ENCODE measurements at places on chromosomes 3 and 15. TPM values are rescaled to one million over a fixed set of nuclear protein-coding genes. Genes with fewer than 3 reads are reported as not detected.

GRCh38 chr3:169869484-169870220 lies at the start of gene LRRC31:
TSS of gene LRRC31 (minus strand) at chr3:169869935. CDS start at chr3:169869807, 128 bp downstream.
- DNase-seq, result no peak
- H3K4me1 ChIP-seq, result no peaks in the 10 kb centered on the region
- H3K27me3 ChIP-seq, result no peaks in the 10 kb centered on the region
- H3K36me3 ChIP-seq, result no peaks in the 10 kb centered on the region

GRCh38 chr15:99819981-99820718 lies 86.9 kb upstream of the LYSMD4 start:
- no peak overlapping the region for H3K27ac ChIP-seq
- no peak overlapping the region for H3K4me3 ChIP-seq
- no peaks in the 10 kb centered on the region for H3K4me1 ChIP-seq

- H3K4me1 ChIP-seq, result no peaks in the 10 kb centered on the region
- no peak for DNase-seq
- no peaks in the 10 kb centered on the region for H3K36me3 ChIP-seq
Measured at GRCh38 chr15:89035150-89035549, 53.1 kb upstream of the ABHD2 start.

DNA sequence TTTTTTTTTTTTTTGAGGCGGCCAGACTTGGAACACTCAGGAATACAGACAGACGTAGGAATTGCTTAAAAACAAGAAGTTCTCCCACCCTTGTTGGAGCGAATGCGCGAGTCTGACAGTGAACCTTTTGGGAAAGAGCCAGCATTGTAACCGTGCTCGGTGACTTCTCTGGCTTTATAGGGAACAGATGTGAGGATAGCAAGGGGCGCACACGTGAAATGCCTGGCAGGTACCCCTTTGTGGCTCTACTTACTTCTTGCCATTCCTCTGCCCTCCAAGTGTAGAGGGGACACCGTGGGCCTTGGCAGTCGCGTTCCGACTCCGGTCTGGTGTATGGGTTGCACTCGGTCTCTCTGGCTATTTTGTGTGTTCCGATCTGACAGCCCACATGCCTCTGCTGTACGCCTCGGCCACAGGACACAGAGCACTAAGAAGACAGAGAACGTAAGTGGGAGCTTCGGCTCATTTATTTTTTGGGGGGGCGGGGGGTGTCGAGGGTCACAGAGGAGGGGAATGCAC lies 126.4 kb downstream of the ADAMTS9 start:
- no peaks in the 10 kb centered on the region for H3K27me3 ChIP-seq
- peaks cover 21% of the 10 kb centered on the region for H3K4me1 ChIP-seq
- peaks cover 17% of the 10 kb centered on the region for H3K36me3 ChIP-seq

DNA sequence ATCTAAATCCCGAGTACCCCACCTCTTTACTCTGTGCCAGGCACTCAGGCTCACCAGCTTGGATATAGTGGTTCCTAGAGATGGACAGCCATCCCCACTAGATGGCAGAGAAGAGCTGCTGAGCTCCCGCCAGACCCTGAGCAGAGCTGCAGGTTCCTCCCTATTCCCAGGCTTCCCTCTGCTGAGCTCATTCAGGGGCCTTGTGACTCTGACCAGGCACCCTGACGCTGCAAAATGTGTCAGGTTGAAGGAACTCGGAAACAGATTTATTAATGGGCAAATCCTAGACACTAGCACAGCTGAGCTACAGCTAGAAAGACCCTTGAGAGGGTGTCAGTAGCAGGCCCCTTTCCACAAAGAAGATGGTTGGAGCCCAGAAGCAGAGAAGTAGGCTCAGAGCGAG lies 38.2 kb upstream of the RHO start:
- H3K4me3 ChIP-seq, result no peak overlapping the region
- DNase-seq, result peak; percentile 85
- peak overlapping the region; percentile 71 for H3K27ac ChIP-seq

GRCh38 chr3:169847896-169848295 lies 21.8 kb downstream of the LRRC31 start:
- no peak for DNase-seq
- H3K27me3 ChIP-seq, result no peaks in the 10 kb centered on the region
- H3K36me3 ChIP-seq, result no peaks in the 10 kb centered on the region
- no peak overlapping the region for H3K4me3 ChIP-seq

GRCh38 chr15:69232765-69233164 lies 65.9 kb upstream of the PAQR5 start:
- no peak overlapping the region for H3K27ac ChIP-seq
- no peaks in the 10 kb centered on the region for H3K36me3 ChIP-seq
- H3K4me3 ChIP-seq, result no peak overlapping the region
- H3K4me1 ChIP-seq, result no peaks in the 10 kb centered on the region

- DNase-seq, result no peak
- H3K4me3 ChIP-seq, result no peak overlapping the region
- H3K27ac ChIP-seq, result no peak overlapping the region
- H3K4me1 ChIP-seq, result peaks cover 25% of the 10 kb centered on the region
- no peaks in the 10 kb centered on the region for H3K27me3 ChIP-seq
Measured at GRCh38 chr3:14480207-14481017, 59.7 kb downstream of the GRIP2 start.

DNA sequence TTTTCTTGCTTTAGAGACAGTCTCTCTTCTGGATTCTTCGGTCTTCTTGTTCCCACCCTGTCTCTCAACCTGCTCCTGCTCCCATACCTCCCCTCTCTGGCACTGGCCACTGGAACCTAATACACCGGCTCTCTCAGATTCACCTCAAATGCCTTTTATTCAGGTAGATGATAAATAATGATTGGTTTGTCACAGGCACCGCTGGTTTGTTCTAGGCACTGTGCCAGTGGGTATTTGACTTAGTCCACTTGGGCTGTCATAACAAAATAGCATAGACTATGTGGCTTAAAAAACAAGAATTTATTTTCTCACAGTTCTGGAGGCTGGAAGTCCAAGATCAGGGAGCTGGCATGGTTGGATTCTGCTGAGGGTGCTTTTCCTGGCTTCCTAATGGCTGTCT lies 278.2 kb upstream of the STT3B start:
- no peaks in the 10 kb centered on the region for H3K27me3 ChIP-seq
- H3K4me3 ChIP-seq, result no peak overlapping the region
- DNase-seq, result no peak
- no peaks in the 10 kb centered on the region for H3K36me3 ChIP-seq
- no peaks in the 10 kb centered on the region for H3K4me1 ChIP-seq

- H3K27ac ChIP-seq, result no peak overlapping the region
- H3K4me1 ChIP-seq, result no peaks in the 10 kb centered on the region
- no peak overlapping the region for H3K4me3 ChIP-seq
- H3K36me3 ChIP-seq, result no peaks in the 10 kb centered on the region
- no peak for DNase-seq
- H3K27me3 ChIP-seq, result no peaks in the 10 kb centered on the region
Measured at GRCh38 chr3:141507392-141508066, 20.7 kb downstream of the RASA2 start.

GRCh38 chr3:153903430-153903829 lies 217.8 kb upstream of the ARHGEF26 start:
- H3K4me1 ChIP-seq, result no peaks in the 10 kb centered on the region
- no peaks in the 10 kb centered on the region for H3K36me3 ChIP-seq
- H3K27me3 ChIP-seq, result no peaks in the 10 kb centered on the region
- no peak overlapping the region for H3K27ac ChIP-seq
- no peak overlapping the region for H3K4me3 ChIP-seq

GRCh38 chr15:22895465-22896190 lies 57.2 kb downstream of the NIPA2 start:
- no peaks in the 10 kb centered on the region for H3K27me3 ChIP-seq
- DNase-seq, result no peak
- no peaks in the 10 kb centered on the region for H3K4me1 ChIP-seq
- H3K27ac ChIP-seq, result no peak overlapping the region

- H3K4me3 ChIP-seq, result no peak overlapping the region
- DNase-seq, result no peak
- H3K36me3 ChIP-seq, result no peaks in the 10 kb centered on the region
- H3K27ac ChIP-seq, result no peak overlapping the region
Measured at GRCh38 chr3:124137216-124137615, 145.3 kb upstream of the ROPN1 start.

GRCh38 chr15:75693501-75694240 lies 19.0 kb downstream of the CSPG4 start:
- no peak overlapping the region for H3K27ac ChIP-seq
- no peak overlapping the region for H3K4me3 ChIP-seq
- H3K27me3 ChIP-seq, result no peaks in the 10 kb centered on the region
- no peak for DNase-seq
- H3K36me3 ChIP-seq, result no peaks in the 10 kb centered on the region
- H3K4me1 ChIP-seq, result no peaks in the 10 kb centered on the region

- DNase-seq, result no peak
- no peaks in the 10 kb centered on the region for H3K27me3 ChIP-seq
- no peak overlapping the region for H3K4me3 ChIP-seq
- no peaks in the 10 kb centered on the region for H3K36me3 ChIP-seq
- no peaks in the 10 kb centered on the region for H3K4me1 ChIP-seq
Measured at GRCh38 chr3:157311633-157312375, 124.8 kb upstream of the PTX3 start.

DNA sequence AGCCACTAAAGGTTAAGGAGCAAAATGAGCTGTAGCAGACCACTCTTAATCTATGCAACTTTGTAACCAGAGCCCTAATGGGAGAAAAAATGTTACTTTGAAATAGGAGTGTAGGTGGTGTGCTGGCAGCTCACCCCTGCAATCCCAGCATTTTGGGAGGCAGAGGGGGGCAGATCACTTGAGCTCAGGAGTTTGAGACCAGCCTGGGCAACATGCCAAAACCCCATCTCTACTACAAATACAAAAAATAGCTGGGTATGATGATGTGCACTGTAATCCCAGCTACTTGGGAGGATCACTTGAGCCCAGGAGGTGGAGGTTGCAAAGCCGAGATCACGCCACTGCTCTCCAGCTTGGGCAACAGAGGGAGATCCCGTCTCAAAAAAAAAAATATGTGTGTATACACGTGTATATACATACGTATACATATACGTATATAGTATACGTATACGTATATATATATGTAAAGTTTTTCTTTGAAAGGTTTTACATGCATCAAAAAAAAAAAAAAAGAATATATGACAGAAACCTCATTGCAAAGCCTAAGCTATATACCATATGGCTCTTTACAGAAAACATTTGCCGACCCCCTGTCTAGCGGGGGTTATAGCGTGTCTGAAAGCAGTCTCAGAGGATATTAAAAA lies 15.7 kb downstream of the CAPN7 start:
- peaks cover 51% of the 10 kb centered on the region for H3K36me3 ChIP-seq
- DNase-seq, result no peak
- H3K27ac ChIP-seq, result no peak overlapping the region
- no peaks in the 10 kb centered on the region for H3K4me1 ChIP-seq
- H3K4me3 ChIP-seq, result no peak overlapping the region

DNA sequence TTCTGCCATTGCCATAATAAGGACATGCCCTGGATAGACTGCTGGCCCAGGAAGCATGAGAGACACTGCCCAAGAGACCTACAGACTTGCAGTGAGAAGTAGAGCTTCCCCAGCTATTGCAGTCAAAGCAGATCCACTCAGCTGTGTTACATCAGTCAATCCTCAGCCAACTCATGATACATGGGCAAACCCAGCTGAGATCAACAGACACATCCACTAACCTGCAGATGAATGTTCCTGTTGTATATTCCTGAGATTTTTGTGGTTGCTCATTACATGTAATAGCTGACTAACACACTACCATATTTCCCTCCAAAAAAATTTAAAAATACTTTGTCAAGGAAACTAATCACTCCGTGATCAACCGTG lies 68.6 kb downstream of the DCLK3 start:
- H3K27me3 ChIP-seq, result no peaks in the 10 kb centered on the region
- no peak for DNase-seq
- no peaks in the 10 kb centered on the region for H3K4me1 ChIP-seq
- no peaks in the 10 kb centered on the region for H3K36me3 ChIP-seq

- no peaks in the 10 kb centered on the region for H3K27me3 ChIP-seq
- H3K36me3 ChIP-seq, result no peaks in the 10 kb centered on the region
- H3K4me1 ChIP-seq, result no peaks in the 10 kb centered on the region
Measured at GRCh38 chr3:148847351-148847750, 17.7 kb upstream of the CPA3 start.

DNA sequence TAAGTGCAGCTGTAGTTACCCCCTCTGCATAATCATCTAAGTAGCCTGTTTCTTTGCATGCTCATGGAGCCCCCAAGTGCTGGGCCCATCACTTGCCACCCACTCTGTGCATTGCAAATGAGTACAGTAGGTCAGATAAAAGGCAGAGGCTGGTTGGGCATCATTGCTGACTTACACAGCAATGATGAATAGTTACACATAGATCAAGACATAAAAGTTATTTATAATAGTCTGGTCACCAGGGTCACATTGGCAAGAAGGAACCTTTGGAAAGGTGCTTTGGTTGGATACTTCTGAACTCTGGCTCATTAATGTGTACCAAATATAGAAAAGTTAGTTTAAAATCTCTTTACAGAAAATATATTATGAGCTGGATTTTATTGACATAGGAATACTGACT lies 111.6 kb downstream of the MITF start:
- no peaks in the 10 kb centered on the region for H3K4me1 ChIP-seq
- H3K27me3 ChIP-seq, result no peaks in the 10 kb centered on the region
- no peak for DNase-seq

DNA sequence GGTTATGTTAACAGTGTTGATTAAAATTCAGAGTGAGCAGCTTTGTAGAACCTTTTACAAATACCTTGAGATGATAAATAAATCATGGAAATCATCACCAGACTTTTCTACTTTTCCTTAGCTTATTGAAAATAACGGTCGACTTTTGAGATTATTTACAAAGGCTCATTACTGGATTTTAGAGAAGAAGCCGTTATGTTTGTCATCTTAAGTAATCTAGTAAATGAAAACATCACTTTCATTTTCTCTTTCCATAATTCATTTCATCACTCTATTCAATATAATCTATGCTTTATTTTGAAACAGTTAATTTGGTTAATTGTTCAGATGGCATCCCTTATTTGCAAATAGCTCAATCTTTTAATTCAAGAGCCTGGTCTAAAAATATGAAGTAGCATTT lies 3.6 kb downstream of the PLCL2 start:
- no peak for DNase-seq
- peaks cover 34% of the 10 kb centered on the region for H3K4me1 ChIP-seq
- H3K27me3 ChIP-seq, result no peaks in the 10 kb centered on the region
- no peaks in the 10 kb centered on the region for H3K36me3 ChIP-seq

Gene IMPG2
- 0.85 TPM for total RNA-seq

Gene DPPA2
- 0.19 TPM for total RNA-seq

Gene TLNRD1
- 16.7 TPM for total RNA-seq

Gene EIF3J
- total RNA-seq, result 69.1 TPM

Gene TMEM158
- total RNA-seq, result 5.1 TPM

Gene UBA7
- 102 TPM for total RNA-seq

Measured in kidney (tissue), 22 donors.